ENCODE measurements at places on chromosomes 11 and 22.

DNA sequence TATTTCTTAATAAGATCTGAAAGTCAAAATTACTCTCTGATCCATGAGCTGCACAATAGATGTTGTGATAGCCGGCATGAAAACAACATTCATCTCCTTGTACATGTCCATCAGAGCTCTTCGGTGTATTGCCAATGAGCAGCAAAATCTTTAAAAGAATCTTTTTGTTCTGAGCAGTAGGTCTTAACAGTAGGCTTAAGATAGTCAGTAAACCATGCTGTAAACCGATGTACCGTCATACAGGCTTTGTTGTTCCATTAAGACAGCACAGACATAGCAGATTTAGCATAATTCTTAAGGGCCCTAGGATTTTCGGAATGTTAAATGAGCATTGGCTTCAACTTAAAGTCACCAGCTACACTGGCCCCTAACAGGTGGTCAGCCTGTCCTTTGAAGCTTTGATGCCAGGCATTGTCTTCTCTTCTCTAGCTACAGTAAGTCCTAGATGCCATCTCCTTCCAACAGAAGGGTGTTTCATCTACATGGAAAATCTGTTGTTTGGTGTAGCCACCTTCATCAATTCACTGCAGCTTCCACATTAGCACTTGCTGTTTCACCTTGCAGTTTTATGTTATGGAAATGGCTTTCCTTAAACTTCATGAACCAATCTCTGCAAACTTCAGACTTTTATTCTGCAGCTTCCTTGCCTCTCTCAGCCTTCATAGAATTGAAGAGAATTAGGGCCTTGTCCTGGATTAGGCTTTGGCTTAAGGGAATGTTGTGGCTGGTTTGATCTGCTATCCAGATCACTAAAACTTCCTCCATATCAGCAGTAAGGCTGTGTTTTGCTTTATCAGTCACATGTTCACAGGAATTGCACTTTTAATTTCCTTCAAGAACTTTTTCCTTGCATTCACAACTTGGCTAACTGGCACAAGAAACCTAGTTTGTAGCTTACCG is 28.4 kb downstream of the RRP8 start:
- no peak for DNase-seq

DNA sequence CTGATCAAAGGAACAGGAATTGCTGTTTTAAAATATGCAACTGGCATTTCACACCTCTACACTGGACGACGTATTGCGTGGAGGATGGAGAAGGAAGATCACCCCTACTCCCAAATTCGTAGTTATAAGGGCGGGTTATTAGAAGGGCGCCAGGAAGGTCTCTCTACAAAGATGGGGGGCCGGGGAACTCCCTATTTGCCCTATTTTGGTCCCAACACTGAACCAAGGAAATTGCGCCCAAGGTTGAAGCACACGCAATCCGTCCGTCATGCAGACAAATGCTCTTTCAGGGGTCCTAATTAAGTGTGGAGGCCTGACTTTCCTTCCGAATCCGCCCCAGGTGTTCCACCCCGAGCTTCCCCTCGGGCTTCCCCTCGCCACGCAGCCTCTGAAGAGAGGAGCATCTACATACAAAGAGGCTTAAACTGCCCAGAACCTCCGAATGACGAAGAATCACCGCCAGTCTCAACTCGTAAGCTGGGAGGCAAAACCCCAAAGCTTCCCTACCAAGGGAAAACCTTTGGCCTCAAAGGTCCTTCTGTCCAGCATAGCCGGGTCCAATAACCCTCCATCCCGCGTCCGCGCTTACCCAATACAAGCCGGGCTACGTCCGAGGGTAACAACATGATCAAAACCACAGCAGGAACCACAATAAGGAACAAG is 396 bp downstream of the NPAT start:
- DNase-seq: peak; percentile 22

DNA sequence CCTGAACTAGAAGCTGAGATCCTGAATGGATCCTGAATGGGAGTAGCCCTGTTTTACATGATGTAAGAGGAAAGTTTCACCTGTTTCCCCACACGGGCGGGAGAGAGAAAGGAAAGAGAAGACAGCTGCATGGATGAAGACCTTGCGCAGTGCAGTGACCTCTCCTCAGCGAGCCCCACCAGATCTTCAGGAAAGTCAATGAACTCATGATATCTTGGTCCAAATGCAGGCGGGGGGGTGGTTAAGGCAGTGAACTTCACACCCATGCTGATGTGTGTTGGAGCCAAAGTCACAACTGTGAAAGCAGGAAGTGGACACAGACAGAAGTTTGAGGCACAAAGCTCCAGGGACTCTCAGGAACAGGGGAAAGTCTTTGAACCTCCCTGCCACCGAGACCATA is 8.6 kb upstream of the FJX1 start:
- DNase-seq: no peak

GRCh38 chr11:96314326-96315020 is 28.5 kb downstream of the MAML2 start:
- no peak for DNase-seq

GRCh38 chr11:11347592-11347991 is 5.5 kb downstream of the CSNK2A3 start:
- no peak for DNase-seq

All from HS-27A (cell line).